ENCODE measurements at places on chromosomes 6 and 20.

GRCh38 chr6:27980111-27980510 lies 23.1 kb downstream of the OR2B6 start:
- DNase-seq: no peak

DNA sequence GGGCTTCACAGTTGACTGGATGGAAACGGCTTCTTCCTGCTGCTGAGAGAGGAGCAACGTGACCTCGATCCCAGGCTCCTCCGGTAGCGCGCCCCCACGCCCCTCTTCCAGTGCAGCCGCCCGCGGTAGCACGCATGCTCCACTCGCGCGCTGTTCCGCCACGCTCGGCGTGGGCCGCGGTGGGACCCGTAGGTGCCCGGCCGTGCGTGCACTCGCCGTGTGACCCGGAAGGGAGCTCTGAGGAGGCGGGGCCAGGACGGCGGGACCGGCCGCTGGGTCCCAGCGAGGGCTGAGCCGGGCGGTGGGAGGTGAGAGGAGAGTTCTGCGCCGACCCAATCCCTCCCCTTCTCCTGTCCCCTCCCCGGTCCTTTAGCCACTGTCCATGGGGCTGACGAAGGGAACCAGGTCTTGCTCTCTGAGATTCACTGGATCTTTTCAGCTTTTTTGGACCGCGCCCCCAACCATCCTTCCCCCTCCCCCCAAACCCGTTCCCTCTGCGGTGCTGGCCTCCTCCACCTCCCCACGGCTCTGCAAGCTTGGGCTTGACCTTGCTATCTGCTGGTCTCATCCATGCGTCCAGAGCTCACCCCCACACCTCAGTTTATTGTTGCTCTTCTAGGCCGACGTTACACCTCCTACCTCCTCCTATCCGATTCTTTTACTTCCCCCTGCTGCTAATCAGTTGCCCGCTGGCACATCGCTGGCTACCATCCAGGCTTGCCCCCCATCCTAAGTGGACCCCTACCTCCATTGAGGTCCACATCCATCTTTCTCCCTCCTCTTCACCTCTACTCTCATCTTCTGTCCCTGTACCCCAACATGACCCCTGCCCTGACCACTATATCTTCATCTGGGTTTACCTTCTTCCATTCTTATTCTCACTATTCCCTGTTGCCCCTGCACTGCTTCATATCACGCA lies at the start of gene CUL9:
Gene CUL9, plus strand, starts transcription at position 255 of the 919 bp plus-strand sequence. CDS start 2,115 bp downstream, outside the sequence.
- DNase-seq: no peak

DNA sequence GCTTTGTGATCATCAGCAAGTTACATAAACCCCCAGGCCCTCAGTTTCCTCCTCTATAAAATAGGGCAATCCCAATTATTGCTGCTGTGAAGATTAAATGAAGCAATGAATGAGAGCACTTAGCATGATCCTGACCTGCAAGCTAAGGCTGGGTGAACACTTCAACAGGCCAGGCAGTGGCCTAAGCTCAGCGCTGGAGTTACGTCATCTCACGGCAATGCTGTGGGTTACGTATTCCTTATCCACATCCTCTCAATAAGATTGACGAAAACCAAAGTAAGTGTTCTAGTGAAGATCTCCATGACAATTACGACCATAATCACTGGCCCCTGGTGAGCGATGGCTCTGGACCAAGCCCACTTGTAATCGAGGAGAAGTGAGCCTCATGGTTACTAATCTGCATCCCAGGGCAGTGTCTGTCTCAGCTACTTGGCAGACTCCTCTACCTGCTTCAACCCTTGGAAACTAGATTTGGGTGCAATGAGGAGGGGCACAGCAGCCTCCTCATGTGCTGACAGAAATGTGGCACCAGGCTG lies 274.1 kb upstream of the ARID1B start:
- no peak for DNase-seq

DNA sequence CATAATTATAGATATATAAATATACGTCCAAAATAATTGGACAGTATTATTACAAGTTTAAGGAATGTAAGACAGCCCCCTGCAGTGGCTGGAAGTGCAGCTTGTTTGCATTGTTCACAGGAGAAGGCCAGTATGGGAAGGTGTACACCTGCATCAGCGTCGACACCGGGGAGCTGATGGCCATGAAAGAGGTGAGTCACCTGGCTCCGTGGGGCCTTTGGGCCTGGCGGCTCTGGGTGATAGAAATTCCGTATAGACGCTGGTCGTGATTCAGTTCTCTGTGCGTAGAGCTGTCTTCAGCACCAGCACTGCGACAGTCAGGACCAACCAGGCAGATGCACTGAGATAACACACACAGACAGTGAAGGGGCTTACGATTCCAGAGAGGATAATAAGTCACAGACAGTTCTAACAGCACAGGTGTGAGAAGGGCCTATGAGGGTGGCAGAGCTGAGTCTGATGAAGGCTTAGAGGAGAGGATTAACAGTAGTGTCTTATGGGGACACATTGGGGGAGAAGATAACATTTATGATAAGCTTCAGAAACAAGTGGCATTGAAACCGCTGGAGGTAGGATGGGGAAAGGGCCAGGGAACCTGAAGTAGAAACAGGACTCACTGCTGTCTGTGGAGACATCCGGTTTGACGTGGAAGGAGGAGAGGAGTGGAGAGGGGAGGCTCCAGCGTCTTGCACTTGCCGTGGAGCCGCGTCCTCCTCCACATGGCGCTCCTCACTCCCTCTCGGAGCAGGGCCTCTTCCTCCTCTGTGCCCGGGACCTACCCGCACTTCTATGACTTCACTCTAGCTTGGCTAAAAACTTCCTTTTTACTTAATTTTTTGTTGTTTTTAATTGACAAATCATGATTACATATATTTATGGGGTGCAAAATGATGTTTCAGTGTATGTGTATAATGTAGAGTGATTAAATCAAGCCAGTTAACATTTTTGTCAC lies 116.5 kb downstream of the MAP3K4 start:
- no peak for DNase-seq

- DNase-seq: no peak
These were observed 719 bp downstream of the SMPD2 start for GRCh38 chr6:109441069-109441816.

DNA sequence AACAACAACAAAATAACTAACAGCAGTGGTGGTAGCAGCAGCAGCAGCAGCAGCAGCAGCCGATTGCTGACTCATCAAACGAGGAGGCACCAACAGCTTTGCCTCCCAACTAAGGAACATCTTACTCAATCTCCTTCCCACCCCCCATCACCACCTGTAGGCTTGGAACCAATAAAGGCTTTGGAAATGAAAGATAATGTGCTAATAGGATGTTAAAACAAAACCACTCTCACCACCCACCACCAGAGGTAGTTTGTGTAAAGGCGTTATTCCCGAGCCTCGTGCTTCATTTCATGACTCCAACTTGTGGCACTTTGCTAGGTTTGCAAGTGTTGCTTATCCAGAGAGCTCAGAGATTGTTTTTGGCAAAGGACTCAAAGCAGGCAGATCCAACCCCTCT lies 346.5 kb downstream of the CD83 start:
- no peak for DNase-seq

DNA sequence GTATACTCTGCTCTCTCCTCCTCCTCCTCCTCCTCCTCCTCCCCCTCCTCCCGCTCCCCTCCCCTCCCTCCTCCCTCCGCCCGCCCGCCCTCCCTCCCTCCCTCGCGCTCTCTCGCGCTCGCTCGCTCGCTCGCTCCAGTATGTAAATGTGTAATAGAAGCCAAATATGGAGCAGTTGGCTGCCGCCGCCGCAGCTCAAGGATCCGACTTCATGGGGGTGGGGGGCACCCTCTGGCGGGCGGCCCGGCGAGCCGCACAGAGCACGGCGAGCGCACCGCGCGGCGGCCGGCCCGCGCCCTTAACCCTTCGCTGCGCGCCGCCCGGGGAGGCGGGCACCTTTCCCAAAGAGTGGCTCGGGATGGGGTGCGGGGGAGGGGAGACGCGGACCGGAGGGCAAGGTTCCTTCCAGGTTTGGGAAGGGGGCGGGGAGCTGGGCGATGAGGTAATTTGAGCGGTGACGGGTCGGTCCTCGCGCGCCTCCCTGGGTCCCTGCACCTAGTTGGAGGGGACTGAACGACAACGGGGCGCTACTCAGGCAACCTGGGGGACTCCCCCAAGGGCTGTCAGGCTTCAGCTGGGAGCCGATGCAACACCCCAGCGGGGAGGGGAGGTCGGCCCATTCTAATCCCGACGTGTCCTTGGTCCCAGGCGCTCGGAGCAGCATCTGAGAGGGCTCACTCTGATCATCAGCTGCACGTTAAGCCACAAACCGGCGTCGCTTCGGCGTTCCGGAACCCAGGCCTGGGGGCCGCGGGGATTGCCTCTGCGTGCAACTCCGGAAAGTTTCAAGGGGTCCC lies 409 bp upstream of the ATXN1 start:
- no peak for DNase-seq

- DNase-seq: no peak
These were observed 135.0 kb upstream of the RIPOR2 start for GRCh38 chr6:25070547-25071366.

- no peak for DNase-seq
These were observed 5.5 kb upstream of the NTSR1 start for GRCh38 chr20:62702895-62703852.

DNA sequence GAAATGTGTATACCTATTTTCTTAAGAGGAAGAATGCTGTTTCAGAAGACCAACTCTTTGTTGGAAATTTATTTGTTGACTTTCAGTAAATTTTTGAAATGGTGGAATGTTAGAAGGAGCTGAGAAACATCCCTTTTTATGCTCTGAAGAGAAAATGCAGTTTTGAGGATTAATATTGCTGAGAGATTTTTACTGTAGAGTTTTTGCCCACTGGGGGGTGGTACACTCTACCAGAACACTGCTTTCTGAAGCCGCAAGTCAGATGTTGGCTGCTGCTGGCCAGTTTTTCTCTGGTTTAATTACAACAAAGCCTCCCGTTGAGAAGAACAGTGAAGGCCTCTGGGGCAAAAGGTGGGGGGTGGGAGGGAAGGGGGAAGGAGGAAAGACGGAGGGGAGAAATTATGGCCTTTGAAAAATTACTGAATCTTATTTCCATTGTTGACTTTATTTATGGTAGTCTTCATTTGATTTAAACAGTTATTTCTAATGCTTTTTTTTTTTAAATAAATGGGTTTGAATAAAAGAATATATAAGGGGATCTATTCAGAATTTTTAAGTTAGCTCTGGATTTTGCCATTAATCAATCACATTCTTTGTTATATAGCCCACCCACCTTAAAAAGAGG lies 3.0 kb downstream of the FLRT3 start:
- DNase-seq: no peak

DNA sequence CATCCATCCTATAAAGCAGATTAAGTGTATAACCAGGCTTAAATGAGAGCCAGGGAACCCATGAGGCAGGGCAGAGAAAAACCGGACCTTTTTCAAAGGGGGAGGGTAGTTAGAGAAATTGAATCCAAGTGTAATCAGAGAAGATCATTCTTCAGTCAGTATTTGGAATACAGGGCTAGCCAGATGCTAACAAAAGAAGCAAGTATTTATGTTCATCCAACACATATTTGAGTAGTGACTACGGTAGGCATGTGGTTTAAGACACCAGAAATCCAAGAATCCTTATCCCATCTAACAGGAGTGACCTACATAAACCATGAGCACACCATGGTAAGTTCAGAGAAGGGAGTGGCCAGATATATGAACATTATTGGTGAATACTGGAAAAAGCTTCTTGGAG lies 46.8 kb upstream of the FAM83C start:
- DNase-seq: no peak

Measured in cerebellar nuclear complex (tissue), 1 donor.